ENCODE measurements at places on chromosomes 6 and 20.
A peak's percentile ranks its signal among the peaks of the same experiment; 100 is the strongest.

GRCh38 chr6:157226026-157226625 lies 97.2 kb downstream of the TMEM242 start:
- DNase-seq, result no peak

GRCh38 chr6:158783167-158783450 lies 36.1 kb downstream of the EZR start:
- DNase-seq, result no peak

DNA sequence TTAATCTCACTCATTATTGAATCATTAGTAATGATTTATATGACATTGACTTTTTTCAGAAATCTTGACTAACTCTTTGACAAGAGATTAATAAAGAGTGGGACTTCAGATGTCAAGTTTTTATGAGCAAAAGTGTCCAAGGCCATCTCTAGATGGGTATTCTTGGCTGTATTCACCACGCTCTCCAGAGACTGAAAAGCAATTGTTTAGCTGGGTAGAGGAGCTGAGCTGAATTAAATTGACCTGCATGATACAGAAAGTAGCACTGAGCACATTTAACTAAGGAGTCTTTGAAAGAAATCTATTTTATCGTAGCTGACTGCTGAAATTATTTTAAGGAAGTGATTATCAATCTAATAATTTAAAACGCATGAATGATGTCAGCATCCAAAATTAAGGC lies 89.4 kb downstream of the LINC00237 start:
- DNase-seq, result no peak

- no peak for DNase-seq
Measured at GRCh38 chr20:44765091-44765490, 19.4 kb downstream of the KCNK15 start.

GRCh38 chr20:48618631-48619030 lies 209.2 kb downstream of the PREX1 start:
- no peak for DNase-seq

DNA sequence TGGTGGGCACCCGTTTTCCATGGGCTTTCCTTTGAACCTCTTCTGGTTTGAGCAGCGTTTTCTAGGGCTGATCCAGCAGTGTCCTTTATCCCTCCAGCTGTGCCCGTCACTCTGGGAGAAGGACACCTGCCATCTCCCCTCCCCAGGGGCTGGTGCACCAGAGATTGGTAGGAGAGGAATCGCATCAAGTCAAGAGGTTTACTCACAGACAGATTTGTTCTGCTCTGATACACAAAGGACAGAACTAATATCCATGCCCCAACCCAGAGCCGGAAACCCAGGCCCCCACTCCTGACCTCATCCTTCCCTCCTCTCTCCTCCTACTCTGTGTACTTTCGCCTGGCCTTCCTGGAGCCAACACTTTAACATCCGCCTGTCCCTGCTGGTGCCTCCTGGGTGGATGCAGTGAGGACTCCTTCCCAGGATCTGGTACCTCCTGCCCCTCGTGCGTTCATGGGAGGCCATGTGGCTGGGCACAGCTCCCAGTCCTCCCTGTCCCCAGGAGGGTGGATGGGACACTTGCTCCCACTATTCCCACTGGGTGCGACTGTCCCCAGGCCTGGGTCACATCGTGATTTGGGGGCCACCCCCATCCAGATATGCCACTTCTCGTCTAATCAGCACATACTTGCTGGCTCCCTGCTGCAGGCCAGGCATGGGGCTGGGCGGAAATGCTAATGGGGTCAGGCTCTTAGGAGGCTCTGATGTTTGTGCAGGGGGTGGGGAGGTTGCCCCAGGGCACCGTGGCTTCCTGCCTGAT lies 286.3 kb downstream of the CDH4 start:
- DNase-seq, result no peak

DNA sequence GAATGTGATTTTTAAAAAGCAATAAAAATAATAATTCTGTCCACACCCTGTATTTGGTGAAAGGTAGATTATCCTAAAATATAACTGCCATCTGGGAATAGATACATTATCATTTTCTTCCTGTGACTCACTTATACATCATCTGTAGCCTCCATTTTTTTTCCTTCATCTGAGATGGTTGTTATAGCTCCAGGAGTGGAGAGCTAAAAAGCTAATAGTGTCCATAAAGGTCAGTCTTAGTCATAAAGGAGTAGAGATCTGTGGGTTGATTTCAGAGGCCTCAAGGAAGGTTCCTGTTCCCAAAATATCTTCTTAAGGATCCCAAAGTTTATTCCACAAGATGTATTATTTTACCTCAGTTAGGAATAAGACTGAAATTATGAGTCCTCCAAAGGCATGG lies 41.1 kb downstream of the FBXO5 start:
- no peak for DNase-seq

- DNase-seq, result no peak
Measured at GRCh38 chr20:8527998-8528723, 396.1 kb downstream of the PLCB1 start.

DNA sequence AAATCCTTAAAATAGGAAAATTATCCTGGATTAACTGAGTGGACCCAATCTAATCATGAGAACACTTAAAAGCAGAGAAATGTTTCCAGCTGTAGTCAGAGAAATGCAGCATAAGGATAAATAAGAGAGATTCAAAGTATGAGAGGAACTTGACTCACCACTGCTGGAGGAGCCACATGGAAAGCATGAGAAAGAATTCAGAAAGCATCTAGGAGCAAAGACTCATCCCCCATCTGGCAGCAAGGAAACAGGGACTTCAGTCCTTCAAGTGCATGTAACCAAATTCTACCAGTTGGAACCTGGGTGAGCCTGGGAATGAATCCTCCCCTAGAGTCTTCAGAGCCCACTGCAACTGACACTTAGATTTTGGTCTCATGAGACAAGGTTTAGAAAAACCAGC lies 33.7 kb downstream of the RNF146 start:
- DNase-seq, result no peak

- no peak for DNase-seq
Measured at GRCh38 chr6:68575765-68576439, 59.2 kb upstream of the ADGRB3 start.

DNA sequence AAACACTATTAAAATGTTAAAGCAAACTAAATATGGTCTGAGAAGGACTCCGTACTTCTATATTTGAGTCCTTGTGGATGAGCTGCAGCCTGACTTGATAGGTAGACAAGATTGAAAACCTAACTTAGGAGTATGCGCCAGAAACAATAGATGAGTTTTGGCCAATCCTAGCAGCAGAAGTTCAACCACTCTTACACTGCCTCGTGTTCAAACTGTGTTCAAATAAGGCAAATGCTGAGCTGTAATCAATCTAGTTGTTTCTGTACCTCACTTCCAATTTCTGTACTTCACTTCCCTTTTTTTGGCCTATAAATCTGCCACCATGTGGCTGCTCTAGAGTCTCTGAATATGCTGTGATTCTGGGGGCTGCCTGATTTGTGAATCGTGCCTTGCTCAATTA lies 13.2 kb upstream of the SERINC1 start:
- DNase-seq, result no peak

- DNase-seq, result peak; percentile 24
Measured at GRCh38 chr6:148577687-148578488, 168.9 kb upstream of the UST start.

- no peak for DNase-seq
Measured at GRCh38 chr6:167214206-167214605, 56.4 kb upstream of the GPR31 start.

DNA sequence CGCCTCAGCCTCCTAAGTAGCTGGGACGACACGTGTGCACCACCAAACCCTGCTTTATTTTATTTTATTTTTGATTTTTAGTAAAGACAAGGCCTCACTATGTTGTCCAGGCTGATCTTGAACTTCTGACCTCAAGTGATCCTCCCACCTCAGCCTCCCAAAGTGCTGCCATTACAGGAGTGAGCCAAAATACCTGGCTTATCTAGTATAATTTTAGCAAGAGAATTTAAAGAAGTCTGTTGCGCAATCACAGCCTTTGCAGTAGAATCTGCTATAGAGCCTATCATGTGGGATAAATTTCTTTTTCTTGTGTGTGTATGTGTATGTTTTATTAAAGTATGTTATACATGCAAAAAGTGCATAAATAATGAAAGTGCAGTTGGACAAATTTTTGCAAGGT lies 92.1 kb upstream of the ANKEF1 start:
- no peak for DNase-seq

All from central memory CD4-positive, alpha-beta T cell (primary cell).